ENCODE measurements at places on chromosomes 16 and 17.

DNA sequence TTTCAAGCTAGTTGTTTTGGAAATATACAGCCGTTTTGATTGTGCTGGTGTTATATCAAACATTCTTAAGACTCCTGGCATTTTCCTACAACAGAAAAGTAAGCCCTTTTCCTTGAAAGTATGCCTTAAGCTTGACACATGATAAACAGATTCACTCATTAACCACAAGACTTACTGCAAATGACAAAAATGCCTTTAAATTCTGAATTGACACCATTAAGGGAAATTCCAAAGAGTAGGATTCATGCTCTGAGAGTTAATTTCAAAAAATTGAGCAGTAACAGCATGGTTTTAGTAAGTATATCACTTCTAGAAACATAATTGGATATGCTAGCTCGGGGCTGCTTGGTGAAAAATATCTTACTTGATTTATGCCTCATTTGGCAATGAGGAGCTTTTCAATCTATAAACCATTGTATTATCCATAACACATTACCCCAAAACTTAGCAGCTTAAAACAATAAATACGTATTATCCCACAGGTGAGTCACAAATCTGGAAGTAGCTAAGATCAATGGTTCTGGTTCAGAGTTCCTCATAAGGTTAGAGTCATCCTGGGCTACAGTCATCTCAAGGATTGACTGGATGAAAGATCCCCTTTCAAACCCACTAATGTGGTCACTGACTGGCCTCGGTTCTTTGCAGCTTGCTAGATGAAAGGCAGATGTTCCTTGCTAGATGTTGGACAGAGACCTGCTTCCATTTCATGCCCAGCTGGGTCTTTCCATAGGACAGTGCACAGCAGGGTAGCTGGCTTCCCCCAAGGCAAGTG lies 8.2 kb upstream of the PHAF1 start:
- no peak for DNase-seq

GRCh38 chr17:68794636-68795434 lies 160.4 kb downstream of the ABCA8 start:
- DNase-seq, result no peak

- no peak for DNase-seq
These were observed 131.4 kb downstream of the WWOX start for GRCh38 chr16:78230832-78231231.

- DNase-seq, result no peak
These were observed 19.3 kb downstream of the ITGAL start for GRCh38 chr16:30491744-30492308.

DNA sequence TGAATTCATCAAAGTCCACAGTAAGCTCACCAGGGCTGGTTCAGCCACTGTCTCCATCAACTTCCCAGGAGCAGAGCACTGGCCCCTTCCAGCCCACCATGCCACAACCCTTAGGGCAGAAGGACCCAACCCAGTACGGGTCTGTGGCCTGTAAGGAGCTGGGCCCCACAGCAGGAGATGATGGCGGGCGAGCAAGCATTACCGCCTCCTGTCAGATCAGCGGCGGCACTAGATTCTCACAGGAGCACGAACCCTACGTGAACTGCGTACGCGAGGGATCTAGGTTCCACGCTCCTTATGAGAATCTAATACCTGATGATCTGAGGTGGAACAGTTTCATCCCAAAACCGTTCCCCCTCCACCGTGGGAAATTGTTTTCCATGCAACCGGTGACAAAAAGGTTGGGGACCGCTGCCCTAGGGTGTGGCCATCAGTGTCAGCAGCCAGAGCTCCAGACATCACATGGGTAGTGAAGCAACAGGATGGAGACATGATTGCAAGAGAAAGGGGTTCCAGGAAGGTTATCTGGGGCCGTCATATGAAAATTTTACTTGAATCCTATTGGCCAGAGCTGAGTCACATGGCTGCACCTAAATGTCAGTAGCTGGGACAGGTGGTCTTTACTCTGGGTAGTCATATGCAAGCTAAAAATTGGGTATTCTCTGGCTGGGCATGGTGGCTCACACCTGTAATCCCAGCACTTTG lies 12.4 kb upstream of the SLC25A19 start:
- no peak for DNase-seq

GRCh38 chr17:82449883-82450356 lies 632 bp downstream of the CYBC1 start:
- DNase-seq, result peak; percentile 58

GRCh38 chr17:80070375-80071115 lies 30.8 kb upstream of the GAA start:
- DNase-seq, result no peak

DNA sequence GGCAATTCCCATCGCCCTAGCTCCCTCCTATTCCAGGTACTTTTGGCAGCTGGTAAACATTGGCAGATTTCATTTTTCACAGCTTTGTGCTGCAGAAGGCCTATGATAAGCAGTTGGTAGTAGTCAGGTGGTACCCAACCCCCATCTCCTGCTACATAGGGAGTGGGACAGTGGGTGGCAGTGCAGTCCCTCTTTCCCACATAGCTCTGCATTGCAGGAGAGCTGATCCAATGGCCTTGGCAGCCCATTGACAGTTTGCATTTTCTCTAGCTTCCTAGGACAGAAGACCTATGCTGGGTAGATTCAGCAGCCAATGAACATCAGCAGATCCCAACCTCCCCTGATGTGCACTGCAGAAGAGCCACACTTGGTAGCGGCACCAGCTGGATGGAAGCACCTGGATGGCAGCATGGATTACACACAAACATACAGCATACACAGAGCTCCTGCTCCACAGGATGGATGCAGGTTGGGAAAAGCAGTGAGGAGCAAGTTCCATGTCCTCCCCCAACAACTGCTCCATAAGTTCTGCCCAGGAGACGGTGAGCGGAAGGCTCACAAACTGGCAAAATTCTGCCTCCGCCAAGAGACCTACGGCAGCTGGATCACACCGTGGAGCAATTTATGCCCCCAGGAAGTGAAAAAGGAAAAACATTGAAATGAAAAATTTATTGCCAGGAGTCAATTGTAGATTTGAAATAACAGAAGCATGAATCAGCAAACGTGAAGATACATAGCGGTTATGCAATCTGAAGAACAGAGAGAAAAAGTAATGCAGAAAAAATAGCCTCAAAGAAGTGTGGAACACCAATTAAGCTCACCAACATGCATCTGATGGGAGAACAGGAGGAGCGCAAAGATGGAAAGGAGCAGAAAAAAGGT lies 95.7 kb downstream of the CACNG1 start:
- DNase-seq, result no peak

- no peak for DNase-seq
These were observed 33.2 kb upstream of the ABCC11 start for GRCh38 chr16:48280546-48280945.

DNA sequence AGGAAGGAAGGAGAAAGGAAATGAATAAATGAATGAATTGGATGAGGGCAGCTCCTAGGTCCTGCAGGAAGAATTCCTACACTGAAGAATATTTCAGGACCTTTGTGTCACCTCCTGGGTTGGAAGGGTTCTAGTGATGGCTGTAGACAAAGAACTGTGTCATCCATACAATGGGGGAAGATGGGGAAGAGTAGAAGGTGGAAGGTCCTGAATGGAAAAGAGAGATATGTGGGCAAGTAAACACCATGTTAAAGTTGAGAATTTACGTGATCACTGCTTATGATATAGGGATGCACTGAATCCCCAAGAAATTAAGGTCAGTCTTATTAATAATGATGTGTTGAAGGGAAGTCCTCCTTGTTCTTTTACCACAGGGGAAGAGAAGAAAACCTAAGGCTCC lies 4.2 kb upstream of the SUPT4H1 start:
- DNase-seq, result no peak

GRCh38 chr17:78847052-78847451 lies 6.4 kb upstream of the USP36 start:
- DNase-seq, result no peak

GRCh38 chr17:50547736-50548083 lies 736 bp downstream of the SPATA20 start:
- no peak for DNase-seq

- no peak for DNase-seq
These were observed 589.7 kb downstream of the CDH11 start for GRCh38 chr16:64532117-64532516.
